ENCODE measurements at places on chromosomes 5 and 9.

GRCh38 chr9:92488681-92489550 lies 6.6 kb upstream of the ASPN start:
- no peak for DNase-seq

- DNase-seq, result no peak
Observed at GRCh38 chr5:59673438-59674058, 220.0 kb downstream of the PDE4D start.

DNA sequence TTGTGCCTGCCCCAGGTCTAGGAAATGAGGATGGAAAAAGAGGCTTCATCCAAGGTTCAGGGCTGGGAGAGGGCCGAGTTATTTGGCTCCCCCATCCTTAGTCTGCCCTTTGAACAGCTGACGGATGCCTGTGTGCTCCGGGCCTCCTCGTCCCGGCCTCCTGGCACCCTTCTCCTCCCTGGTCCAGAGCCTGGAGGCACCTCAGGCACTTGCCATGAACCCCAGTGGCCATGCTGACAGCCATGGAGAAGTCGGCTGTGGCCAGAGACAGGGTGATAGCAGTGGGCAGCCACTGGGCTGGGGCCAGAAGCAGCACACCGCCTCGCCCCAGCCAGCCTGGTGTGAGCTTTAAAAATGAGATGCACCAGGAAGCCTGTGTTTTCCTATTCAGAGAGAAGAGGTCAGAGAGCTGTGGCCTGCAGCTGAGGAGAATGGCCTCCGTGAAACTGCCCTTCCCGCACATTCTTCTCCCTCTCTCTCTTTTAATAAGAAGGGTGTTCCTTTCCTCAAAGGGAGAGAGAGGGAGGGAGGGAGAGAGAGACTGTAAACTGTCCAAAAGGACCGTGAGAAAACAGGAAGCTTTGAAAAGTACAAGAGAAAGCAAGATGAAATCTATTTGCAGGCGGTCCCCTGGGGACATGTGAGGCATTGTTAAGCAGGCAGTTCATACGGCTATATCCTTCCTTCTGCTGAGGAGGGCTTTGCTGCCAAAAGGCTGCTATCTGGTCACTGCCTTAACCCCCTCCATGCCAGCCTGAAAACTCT lies 55.3 kb downstream of the ZNF366 start:
- no peak for DNase-seq

DNA sequence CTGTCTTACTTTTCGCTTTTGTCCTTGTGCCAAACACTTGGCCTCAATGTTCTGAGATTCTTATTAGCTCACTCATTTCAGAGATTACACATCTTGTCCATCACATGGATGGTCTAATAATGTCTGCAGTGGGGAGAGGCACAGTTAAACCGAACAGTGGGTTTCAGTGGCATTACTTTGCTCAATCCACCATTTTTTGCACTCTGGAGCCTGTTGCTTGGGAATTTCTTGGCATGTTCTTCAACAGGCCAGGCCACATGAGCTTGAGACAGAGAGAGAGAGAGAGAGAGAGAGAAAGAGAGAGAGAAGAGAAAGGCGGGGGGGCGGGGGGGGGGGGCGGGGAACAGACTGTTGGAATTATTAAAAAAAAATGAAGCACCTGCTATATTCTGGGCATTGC lies 1327.8 kb upstream of the WWC1 start:
- DNase-seq, result no peak

- DNase-seq, result no peak
Observed at GRCh38 chr5:129171194-129171944, 76.8 kb downstream of the ISOC1 start.

GRCh38 chr5:54558362-54558761 lies 40.8 kb downstream of the SNX18 start:
- no peak for DNase-seq

DNA sequence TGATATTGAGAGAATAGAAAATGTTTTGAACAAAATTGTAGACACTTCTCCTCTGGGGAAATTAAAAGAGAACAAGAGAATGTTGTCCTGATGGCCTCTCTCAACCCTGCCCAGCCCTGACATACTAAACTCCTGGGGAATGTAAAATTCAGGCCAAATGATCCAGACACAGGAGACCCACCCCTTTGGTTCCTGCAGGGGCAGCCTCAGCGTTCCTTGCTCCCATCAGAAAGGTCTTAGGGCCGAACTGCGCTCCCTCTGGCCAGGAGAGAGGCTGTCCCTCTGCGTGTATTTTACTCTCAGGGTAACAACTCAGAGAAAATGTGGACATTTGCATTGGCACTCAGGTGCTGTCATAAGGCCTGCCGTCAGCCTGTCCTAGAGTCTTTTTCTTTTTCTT lies 616.3 kb upstream of the KLF4 start:
- DNase-seq, result no peak

DNA sequence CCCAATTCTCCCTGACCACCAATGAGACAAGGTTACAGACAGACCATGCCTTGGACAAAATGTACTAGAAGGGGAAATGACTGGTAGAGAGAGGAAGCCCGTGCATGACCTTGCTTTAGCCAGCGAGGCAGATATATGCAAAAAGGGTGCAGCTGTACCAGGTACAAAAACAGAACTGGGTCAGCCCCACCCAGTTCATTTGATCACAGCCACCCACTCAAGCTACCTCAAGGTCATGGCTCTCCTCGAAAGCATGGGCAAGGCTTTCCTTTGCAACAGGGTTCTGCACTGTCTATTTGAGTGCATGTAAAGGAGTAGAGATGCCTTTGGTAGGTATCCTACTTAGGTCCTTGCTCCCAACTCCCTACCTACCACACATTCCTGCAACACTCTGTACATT lies 33.3 kb downstream of the TLE1 start:
- DNase-seq, result no peak

DNA sequence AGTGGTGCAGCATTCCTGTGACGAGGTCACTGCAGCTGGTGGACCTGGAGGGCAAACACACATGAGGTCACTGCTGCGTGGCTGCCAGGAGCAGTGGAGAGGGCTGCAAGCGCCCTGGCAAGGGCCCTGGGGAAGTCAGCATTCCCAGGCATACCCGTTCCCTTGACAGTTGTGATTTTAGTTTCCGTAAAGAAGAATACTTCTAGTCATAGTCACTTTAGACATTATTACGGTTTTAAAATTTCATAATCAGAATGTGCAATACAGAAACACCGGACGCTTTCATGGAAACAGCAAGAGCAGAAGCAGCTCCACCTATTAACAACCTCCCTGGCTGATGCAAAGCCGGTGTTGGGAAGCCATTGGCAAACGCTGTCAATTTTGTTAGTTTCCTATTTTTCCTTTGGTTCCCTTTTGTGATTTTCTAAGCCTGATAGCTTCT lies 129.8 kb downstream of the GADD45G start:
- no peak for DNase-seq

- DNase-seq, result no peak
Observed at GRCh38 chr9:115495836-115496235, 377.9 kb upstream of the TNC start.

- DNase-seq, result no peak
Observed at GRCh38 chr5:171295299-171295698, 13.7 kb upstream of the TLX3 start.
